ENCODE measurements at places on chromosomes 6 and 20.

- DNase-seq, result peak; percentile 50
Measured at GRCh38 chr6:37696220-37696840, 1.4 kb downstream of the MDGA1 start.

DNA sequence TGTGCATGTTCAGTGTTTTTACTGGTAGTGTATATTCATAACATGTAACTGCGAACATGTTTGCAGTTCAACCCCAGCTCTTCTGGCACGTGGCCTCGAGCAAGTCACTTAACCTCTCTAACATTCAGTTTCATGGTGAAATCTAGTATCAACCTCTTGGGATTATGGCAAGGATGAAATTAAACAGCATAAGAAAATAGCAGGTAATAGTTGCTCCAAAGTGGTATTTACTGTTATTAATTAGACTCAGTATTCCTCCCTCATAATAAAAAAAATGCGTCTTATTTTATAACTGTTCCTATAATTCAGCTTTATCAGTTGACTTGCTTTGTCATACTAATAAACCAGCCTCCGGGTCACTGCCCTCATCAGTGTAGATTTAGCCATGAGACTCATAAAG, 15.0 kb downstream of the FAM184A start:
- no peak for DNase-seq

GRCh38 chr6:56640374-56640773, 2.3 kb downstream of the DST start:
- no peak for DNase-seq

- DNase-seq, result no peak
Measured at GRCh38 chr6:127857051-127857637, 43.7 kb downstream of the THEMIS start.

DNA sequence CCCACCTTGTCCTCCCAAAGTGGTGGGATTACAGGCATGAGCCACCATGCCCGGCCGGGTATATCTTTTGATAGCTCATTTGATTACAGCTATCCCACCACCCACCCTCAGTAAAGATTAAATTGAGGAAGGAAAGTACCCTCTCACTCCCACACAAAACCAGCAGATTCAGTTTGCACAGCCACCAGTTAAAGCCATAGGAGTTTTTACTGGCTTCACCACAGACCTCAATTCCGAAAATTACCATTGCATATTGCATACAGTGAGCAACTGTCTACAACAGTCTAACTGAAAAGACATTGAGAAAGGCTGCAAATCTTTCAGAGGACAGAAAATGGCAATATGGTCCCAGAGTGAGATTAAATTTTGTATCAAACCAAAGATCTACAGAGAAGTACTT, 34.9 kb downstream of the ESF1 start:
- DNase-seq, result no peak

- DNase-seq, result no peak
Measured at GRCh38 chr6:105282631-105283585, 103.1 kb upstream of the POPDC3 start.

- peak; percentile 81 for DNase-seq
Measured at GRCh38 chr6:72418495-72418894, 203.4 kb upstream of the KCNQ5 start.

DNA sequence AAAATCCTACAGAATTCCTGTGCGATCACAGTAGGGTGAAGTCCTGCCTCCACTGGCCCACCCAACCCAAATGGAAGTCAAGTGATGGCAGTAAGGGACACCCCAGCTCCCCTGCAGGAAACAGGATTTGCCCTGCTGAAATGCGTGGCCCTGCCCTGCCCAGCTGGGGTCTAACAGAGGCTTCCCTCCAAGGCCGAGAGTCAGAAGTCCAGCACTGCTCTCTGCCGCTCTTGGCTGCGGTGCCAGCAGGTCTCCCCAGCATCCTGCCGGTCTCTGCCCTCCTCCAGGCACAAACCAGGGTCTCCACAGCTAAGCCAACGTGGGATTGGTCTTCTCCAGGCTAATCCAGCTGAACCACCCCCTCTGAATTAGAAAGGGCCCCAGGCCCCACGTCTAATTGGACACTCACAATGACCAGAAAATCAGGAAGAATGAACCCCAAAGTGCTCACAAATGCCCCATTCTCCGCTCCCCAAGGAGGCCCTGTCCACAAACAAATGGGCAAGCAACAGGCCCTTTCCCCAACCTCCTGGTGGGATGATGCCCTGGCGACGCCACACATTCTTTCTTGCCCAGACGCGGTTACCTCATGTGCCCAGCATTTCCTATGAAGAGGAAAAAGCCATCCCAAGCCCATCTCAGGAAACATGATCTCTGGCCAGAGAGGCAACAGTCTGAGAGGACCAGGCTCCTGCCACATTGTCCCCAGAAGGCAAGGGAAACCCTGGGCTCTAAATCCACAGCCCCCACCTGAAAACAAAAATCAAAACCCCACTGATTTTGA, 117.2 kb downstream of the BANF2 start:
- peak; percentile 38 for DNase-seq

DNA sequence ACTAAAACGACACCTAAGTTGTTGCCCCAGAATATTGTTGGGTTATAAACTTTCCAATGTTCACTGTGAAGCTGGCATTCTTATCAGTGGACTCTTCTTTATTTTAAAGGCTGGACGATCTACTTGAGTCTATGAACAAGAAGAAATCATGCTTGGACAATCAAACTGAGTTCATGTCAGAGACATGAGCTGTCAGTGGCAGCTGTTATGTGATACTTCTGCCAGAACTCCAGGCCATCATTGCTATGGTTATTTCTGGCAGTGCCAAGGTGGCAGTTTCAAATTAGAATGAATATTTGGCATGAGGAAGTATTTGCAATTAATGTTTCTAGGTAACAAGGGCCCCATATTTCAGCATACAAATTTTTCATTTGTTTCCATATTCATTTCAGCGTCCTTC, 417.3 kb downstream of the LMBRD1 start:
- no peak for DNase-seq

All from EL (cell line).